ENCODE measurements at places on chromosomes 1 and 21.

GRCh38 chr1:64223329-64224151, 20.1 kb downstream of the UBE2U start:
- DNase-seq = no peak

- DNase-seq = no peak
Measured at GRCh38 chr1:228315945-228316588, 90.6 kb downstream of the TRIM11 start.

DNA sequence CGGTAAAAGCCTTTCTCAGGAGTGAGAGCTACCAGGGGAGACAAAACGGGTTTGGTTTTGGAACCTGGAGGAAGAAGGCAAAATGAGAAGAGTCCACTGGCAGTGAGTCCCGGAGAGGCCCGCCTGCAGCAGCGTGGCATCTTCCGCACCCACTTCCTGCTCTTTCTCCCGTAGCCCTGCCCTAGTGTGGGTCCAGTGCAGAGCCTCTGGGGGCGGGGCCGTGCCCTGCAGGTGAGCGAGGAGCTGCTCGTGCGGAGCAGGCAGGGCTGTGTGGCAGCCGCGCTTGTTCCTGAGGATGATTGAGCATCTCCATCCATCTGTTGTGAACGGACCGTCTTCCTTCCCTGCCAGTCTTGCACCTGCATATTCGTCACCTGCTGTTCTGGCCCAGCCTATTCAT, 66.5 kb downstream of the PEX14 start:
- no peak for DNase-seq

- peak; percentile 14 for DNase-seq
Measured at GRCh38 chr1:11377001-11377583, 101.9 kb upstream of the DISP3 start.

DNA sequence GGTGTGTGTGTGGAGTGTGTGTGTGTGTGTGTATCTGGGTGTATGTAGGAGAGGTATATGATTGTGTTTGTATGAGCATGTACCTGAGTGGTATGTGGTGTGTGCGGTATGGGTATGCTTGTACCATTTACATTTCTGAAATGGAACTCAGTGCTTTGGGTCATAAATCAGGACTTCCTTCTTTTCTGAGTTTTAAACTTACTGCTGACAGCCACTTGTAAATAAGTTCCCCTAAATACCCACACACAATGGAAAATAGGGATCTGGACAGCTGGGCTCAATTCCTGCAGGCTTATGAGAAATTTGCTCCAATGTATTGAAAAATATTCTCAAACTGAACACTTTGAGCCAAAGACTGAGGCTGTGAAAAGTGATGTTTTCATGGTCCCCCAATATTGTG, 293.6 kb downstream of the HLX start:
- DNase-seq = no peak

DNA sequence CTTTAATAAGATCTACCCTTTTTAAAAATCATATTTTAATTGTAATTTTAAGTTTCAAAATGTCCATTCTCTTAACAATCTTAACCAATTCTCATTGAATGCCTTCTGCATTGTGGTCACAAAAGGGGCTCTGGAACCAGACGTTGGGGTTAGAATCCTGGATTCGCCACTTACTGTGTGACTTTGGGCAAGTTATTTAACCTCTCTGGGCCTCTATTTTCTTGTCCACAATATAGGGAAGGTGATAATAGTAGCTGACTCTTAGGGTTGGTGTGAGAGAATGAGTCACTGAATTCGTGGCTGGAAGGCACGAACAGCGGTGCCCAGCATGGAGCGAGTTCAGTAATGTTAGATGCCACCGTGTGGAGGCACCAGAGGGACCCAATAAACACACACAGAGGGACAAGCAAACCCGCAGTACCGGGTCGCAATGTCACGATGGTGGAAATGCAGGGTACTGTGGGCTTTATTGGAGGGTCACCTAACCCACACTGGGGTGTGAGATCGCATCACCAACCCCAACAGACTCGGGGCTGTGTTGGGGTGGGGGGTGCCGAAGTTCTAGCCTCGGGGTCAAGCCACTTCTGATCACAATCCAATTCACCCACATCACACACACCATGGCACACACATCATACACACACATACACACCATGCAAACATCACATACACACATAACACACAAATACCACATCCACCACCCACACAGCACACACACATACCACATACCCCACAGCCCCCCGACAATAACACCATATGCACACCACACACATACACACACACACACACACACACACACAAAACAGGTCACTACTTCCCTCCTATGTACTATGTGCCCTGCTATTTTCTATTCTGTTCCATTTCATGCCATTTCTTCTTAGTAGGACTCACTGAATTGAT, 27.0 kb upstream of the IFNAR2 start:
- DNase-seq = no peak

- DNase-seq = no peak
Measured at GRCh38 chr1:151596166-151596953, 15.5 kb upstream of the SNX27 start.

- no peak for DNase-seq
Measured at GRCh38 chr21:41631564-41632461, 123.9 kb upstream of the TMPRSS2 start.

- DNase-seq = no peak
Measured at GRCh38 chr1:245578308-245578707, 423.5 kb downstream of the KIF26B start.

DNA sequence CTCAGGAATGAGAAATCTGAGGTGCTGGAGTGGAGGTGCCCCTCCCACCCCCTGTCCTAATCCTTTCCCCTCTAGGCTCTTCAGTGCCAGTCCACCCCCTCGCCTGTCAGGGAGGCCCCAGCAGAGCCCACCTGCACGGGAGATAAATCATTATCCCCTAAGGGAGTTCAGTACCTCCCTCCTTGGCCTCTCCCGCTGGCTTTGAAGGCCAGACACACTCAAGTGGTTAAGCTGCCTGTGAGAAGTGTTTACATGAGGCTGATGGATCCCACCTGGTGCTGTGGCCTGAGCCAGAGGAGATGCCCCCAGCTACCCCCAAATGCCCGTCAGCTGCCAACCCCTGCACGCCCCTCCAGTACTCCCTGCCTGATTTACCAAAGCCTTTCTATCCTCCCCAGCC, 3.7 kb downstream of the RSPO1 start:
- no peak for DNase-seq

DNA sequence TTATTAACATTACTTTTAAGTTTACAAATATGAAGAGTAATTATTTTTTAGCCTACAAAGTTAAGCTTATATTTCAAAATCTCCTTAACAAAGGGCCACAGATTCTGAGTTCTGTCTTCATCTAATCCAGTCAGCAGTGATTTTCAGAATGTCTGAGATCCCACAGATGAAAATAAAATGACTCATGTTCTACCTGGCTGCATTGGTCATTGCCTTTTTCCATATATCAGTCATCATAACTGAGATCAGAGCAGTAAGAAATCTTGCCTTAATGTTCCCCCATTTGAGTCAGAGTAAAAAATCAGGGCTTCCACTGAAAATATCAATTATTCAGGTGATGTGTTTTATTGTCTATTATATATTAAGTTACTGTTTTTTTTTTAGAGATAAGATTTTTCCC, 416.1 kb downstream of the MRPL39 start:
- no peak for DNase-seq

DNA sequence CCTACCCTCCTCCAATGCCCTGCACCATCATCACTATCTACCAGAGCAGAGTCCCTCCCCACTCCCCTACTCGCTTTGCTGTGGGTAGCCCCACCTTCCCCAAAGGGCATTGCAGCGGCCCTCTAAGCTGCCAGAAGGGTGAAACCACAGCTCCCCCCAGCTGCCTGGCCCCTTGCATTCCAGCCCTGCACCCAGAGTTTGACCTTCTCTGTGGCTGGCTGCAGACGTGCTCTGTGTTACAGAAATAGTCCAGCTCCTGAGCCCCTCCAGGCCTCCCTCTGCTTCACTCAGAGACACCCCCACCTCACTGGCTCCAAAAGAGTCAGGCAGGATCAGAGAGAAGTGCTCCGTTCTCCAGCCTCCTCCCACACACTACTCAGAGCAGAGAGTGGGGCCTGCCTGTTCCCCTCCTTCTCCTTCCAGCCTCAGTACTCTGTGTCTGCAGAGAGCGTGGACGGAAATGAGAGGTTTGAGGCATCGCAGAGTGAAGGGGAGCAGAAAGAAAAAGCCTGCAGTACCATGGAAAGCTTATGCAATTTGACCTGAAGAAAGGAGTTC, 63.2 kb downstream of the PLEKHA6 start:
- peak; percentile 71 for DNase-seq

DNA sequence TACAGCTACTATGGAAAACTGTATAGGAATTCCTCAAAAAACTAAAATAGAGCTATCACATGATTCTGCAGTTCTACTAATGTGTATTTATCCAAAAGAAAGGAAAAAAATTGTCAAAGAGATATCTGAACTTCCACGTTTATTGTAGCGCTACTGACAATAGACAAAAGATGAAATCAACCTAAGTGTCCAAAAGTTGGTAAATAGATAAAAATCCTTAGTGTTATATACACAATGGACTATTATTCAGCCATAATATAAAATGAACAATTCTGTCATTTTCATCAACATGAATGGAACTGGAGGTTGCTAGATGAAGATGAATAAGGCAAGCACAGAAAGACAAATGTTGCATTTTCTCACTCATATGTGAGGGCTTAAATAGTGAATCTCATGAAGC, 1492.1 kb downstream of the MRPL39 start:
- DNase-seq = peak; percentile 38

DNA sequence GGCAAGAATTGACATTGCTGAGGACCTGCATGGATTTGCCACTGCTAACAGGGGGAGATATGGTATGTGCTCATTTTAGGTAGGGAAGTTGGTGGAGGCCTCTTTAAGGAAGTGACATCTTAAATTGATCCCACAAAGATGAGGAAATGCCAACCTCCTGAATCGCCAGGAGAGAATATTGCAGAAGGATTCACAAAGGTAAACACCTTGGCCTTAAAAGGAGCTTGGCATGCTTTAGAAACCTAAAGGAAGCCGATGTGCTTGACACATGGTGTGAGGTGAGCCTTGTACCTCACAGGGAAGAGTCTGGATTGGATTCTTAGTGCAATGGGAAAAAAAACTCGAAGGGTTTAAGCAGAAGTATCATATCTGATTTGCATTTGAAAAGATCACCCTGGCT, 470.5 kb upstream of the DAB1 start:
- no peak for DNase-seq

DNA sequence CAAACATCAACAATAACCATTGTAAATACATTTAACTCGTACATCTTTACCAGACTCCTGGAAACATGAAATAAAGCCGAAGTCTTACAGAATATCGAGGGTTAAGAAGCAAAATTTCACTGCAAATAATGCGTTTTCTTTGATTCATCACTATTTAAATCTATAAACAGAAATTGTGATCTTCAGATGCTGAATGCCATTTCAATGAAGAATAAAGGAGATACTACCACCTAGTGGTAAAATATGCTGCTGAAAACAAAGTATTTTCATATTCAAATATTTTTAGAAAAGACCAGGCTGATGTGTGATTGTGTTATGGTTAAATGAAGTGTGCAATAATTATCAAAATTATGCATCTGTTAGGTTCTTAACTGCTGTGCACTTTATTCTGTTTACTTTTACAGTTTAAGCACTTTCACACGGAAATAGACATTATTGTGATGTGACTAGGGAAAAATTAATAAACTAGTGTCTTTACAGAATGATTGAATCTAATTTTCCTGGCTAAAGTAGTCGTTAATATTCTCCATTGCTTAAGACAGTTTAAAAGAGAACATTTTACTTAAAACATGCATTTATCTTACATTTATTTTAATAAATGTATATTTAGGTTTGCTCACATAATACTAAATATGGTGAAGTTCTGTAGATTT, 1093.1 kb downstream of the MRPL39 start:
- peak; percentile 14 for DNase-seq

DNA sequence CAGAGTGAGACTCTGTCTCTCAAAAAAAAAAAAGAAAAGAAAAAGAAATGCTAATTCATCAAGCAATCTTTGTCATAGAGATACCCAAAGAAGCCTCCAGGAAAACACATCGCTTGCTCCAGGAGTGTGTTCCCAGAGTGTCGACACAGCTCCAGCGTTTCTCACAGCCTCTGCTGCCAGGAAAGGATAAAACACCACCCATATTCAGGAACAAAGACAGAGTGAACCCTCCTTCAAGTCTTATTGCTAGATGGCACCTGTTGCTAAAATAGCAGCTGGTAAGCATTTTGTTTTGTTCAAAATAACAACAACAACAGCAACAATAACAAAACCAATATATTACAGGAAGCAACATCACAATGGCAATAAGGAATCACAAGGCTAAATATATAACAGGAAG, 3.1 kb downstream of the ILDR2 start:
- DNase-seq = no peak

DNA sequence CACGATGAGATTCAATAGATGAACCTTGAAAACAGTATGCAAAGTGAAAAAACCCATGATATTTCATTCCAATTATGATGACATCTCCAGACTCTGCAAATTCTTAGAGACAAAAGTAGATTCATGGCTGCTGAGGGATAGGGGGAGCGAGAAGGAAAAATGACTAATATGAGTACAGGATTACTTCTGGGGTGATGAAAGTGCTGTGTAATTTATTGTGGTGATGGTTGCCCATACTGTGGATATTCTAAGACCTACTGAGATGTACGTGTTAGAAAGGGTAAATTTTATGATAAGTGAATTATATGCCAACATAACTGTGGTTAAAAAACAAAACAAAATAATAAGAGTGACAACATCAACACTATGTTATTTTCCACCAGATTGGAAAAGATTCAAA, 18.9 kb upstream of the RGS7 start:
- no peak for DNase-seq

DNA sequence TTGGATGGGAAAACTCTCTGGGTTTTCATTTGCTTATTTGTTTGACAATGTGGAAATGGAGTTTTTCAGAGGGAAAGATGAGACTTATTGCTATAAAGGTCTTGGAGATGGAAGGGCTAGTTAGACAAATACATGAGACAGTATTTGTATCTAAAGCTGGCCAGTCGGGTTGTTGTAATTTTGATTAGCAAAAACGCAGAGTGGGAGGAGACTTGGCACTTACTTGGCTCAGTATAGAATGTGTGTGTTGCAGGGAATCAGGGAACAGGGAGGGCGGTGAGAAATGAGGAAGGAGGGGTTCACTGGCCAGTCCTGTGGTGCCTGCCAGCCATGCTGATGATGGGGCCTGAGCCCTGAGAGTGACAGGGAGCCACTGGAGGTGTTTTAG, 6.0 kb upstream of the FOXE3 start:
- no peak for DNase-seq

DNA sequence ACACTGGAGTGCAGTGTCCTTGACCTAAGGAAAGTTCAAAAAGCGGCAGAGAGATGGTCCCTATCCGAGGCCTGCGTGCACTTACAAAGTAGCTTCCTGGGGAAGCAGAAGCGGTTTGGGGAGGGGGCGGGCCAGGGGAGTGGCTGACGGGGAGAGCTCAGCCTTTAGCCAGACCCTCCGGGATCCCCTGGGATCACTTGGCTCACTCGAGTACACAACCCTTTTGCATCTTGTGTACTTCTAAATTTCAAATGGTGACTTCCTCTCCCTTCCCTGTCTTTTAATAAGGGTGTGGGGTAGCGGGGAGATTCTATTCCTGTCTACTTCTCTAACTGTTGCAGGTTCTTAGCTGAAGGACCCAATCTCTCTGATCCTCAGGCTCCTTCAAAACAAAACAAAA, 18.1 kb upstream of the SNX27 start:
- no peak for DNase-seq

Data from Ammon's horn (tissue), 1 donor.